ENCODE measurements at places on chromosomes 7 and 10.
A peak's percentile ranks its signal among the peaks of the same experiment; 100 is the strongest.

- DNase-seq = no peak
These were observed 1.7 kb upstream of the UPP1 start for GRCh38 chr7:48087349-48087748.

- DNase-seq = no peak
These were observed 143.3 kb downstream of the DGKI start for GRCh38 chr7:137703291-137704010.

GRCh38 chr7:17937506-17938120, 2.7 kb downstream of the SNX13 start:
- no peak for DNase-seq

DNA sequence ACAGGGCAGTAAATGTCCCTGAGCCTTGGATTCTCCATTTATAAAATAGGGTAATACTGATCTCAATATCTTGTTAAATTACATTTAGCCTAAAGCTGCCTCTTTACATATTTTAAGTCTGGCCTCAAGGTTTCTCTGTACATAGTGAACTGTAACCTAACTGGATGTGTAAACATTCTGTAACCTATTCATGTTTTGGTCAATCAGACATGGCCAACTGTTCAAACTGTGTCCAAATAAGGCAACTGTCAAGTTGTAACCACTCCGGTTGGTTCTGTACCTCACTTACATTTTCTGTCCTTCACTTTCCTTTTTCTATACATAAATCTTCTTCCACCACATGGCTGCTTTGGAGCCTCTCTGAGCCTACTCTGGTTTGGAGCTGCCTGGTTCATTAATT, 107.1 kb upstream of the ITGB1 start:
- no peak for DNase-seq

DNA sequence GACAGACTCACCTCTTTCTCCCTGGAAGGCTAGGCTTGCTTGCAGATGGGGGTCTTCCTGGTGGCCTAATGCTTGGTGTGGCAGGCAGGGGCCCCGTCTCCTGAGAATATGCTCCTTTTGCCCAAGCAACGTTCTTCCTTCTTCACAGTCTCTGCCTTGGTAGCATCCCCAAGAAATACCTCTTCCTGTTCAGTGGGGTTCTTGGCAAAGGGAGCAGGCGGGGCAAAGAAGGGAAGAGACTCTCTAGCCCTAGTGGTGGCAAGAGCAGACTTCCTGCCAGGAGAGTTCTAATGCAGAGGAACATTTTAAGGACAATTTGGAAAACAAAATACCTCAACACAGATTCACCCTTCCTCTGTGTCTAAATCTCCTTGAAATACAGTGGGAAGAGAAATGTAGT, at the start of gene CLEC5A:
TSS of gene CLEC5A (minus strand) at position 179 of the 400 bp plus-strand sequence. CDS start 682 bp downstream, outside the sequence.
- no peak for DNase-seq

DNA sequence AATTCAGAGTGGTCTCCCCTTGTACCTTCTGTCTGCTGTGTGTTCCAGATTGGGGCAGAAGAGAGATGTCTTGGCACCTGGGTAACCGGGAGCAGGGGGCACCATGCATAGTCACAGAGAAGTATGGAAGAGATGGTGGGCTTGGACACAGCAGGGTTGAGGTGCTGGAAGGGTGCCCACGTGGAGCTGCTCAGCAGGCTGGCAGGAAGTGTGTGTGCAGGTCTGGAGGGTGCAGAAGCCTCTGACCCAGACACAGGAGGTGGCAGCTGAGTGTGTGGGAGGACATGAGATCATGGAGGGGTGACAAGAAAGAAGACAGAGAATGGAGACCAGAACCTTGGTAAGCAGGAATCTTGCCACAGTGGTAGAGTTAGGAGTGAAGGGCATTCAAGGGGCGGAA, 42.3 kb upstream of the DUSP5 start:
- DNase-seq = no peak

GRCh38 chr7:31488562-31489203, 25.2 kb upstream of the ITPRID1 start:
- DNase-seq = no peak

DNA sequence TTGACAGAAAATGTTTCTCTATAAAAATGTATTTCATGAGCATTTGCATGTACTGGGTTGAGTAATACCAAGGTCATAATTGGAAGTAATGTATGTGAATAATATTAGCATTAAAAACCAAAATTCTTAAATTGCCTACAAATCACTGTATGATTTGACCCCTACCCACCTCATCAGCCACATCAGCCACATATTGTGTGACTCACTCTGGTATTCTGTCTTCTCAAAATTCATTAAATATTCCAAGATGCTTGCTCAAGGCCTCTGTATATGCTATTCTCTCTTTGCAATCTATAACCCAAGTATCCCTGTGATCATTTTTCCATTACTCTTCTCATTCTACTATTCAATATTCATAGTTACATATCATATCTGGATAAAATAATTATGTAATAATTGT, 21.4 kb downstream of the POT1 start:
- DNase-seq = no peak

DNA sequence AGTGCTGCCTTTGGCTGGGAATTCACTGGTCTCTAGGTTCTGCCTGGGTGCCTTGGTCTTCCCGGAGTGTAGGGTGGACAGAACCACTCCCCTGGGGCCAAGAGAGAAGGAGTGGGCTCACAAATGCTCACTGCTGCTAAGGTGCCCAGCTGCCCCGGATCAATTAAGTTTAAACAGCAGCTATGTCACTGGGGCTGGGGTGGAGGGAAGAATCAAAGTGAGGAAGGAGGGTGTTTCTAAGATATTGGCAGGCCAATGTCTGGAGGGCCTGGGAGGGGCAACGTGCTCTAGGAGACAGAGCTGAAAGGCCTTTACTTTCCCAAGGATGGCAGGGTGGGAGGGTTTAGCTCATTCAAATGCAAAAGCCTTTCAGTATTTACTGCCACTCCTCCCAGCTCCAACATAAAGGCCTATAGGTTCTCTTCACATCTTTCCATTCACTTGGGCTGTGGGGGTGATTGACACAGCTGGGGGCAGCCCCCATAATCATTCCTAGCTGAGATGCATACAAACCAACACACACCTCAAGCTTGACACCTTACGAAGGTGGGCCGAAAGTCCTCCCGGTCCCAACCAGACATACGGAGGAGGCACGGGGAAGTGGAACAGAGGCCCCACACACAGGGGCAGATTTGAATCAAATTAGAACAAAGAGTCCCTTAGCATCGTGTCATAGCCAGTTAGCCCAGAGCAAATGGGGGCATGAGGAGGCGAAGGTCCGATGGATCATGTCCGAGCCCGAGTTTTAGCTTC, 108.0 kb upstream of the EFCAB10 start:
- DNase-seq = no peak

- DNase-seq = no peak
These were observed 332.0 kb downstream of the NXPH1 start for GRCh38 chr7:8765374-8765773.

GRCh38 chr10:101380353-101381017, 26.5 kb downstream of the BTRC start:
- DNase-seq = no peak

- no peak for DNase-seq
These were observed 285.4 kb upstream of the GLI3 start for GRCh38 chr7:42522227-42522991.

- no peak for DNase-seq
These were observed 38.5 kb downstream of the GHRHR start for GRCh38 chr7:31002256-31002655.

DNA sequence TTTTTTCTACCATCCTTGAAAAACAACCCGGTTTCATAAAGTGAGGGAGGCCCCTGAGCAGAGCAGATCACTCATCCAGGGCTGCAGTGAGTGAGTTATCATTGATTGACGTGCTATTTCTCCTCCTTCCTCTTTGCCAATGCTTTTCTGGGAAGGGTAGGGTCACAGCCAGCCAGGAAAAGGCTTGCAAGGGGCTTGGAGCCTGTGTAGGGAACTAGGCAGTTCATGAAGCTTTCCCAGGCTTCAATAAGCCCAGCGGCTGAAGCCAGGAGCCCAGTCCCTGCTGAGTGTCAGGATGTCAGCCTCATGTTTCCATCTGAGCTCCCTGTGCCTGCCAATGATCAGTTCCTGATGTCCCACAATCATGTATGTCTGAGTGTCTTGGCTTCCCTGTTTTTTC, 584.7 kb downstream of the GALNT17 start:
- DNase-seq = no peak

- DNase-seq = no peak
These were observed 7.3 kb downstream of the SLC25A13 start for GRCh38 chr7:96314402-96315124.

DNA sequence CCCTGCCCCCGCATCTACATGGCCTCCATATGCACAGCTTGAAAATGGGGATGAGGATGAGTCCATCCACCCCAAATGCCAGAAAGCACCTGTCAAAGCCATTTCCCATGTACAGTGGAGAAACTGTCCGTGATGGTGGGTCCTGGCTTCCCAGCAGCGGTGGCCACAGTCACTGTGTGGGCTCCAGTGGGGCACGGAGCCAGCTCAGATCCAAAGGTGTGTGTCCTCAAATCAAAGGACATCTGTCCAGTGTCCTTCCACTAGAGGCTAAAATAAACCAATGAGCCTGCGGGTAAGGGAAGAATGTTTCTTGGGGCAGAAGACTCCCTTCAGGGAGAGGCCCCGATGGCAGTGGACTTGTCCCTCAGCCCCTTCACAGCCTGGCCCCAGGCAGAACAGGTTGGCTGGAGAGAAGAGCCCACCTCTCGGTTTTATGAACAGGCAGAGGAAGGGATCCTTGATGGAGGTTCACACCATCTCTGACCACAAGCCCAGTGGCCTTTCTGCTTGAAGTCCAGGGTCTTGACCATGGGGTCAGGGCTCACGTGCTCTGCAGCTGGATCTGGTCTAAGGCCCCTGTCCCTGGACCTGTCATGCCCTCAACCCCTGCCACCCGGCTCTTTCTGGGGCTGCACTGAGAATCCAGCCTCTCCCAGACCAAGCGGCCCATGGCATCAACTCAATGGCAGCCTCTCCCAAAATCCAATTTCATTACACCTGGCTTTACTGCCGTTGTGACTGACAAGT, 106.9 kb downstream of the TCERG1L start:
- DNase-seq = no peak

DNA sequence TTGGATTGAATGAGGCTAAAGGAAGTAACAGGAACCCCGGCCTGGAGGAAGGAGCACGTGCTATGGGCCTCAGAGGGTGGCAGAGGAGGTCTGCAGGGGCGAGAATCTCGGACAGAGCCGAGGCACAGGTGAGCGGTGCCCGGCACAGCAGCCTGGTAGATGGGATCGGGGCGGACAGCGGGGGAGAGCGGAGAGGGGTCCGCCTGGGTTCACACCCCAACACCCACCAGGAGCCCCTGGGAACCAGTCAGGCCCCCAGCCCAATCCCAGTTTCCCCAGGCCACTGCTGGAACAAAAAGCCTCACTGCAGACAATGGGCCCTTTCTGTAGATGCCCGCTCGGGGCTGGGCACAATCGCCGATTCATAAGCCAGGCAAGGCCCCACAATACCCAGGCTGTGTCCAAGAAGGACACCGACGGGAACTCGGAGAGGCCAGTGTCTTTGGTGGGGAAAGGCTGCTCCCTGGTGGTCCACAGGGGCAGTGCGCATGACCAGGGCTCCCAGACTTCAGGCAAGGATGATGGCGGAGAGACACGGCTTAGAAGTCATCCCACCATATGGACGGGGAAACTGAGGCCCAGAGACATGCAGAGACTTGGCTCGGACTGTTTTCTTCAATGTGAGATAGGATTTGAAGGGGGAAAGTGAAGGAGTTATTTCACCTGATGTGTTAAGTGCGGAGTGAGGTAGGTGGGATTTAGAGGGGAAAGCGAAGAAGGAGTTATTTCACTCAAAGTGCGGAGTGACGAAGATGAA, 106.9 kb upstream of the GPR26 start:
- peak; percentile 60 for DNase-seq

DNA sequence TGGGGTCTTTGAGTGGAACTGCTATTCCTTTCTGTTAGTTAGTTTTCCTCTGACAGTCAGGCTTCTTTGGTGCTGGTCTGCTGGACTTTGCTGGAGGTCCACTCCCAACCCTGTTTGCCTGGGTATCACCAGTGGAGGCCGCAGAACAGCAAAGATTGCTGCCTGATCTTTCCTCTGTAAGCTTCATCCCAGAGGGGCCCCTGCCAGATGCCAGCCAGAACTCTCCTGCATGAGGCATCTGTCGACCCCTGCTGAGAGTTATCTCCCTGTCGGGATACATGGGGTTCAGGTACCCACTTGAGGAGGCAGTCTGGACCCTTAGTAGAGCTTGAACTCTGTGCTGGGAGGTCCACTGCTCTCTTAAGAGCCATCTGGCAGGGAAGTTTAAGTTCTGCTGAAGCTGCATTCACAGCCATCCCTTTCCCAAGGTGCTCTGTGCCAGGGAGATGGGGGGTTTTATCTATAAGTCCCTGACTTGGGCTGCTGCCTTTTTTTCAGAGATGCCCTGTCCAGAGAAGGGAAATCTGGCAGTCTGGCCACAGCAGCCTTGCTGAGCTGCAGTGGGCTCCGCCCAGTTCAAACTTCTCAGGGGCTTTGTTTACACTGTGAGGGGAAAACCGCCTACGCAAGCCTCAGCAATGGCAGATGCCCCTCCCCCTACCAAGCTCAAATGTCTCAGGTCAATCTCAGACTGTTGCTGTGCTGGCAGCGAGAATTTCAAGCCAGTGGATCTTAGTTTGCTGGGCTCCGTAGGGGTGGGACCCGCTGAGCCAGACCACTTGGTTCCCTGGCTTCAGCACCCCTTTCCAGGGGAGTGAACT, 89.7 kb upstream of the CDK6 start:
- no peak for DNase-seq

DNA sequence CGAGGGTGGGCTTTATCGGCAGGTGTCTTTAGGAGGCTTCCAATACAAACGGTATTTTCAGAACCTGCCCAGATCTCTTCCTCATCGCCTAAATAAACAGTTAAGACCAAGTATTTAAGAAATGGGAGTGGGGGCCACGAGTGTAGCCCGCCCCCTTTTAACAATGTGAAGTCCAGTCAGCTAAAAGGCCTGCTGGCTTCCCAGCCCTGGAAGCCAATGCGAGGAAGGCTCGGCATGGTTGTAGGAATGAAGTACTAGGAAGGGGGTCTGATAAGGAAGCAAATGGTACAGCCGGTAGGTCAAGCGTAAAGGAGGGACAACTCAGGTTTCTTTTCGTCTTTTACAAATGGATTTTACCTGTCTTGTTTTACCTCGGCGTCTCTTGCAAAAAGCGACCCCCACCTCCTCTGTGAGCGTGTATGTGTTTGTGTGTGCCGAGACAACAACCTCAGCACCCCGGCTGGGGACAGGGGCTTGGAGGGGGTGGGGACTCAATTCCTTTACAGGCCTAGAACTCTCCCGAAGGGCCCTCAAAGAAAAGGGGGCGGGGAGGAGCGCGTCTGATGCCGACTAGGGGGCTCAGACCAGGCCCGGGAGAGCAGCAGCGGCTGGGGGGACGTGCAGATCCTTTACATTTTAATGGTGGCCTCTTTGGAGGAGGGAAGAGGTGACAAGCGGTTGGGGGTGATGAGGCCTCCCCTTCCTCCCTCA, 147.6 kb downstream of the GPR85 start:
- DNase-seq = peak; percentile 37

All from effector CD8-positive, alpha-beta T cell (primary cell).